ENCODE measurements at places on chromosomes 4 and X. TPM values are rescaled to one million over a fixed set of nuclear protein-coding genes. Genes with fewer than 3 reads are reported as not detected.

DNA sequence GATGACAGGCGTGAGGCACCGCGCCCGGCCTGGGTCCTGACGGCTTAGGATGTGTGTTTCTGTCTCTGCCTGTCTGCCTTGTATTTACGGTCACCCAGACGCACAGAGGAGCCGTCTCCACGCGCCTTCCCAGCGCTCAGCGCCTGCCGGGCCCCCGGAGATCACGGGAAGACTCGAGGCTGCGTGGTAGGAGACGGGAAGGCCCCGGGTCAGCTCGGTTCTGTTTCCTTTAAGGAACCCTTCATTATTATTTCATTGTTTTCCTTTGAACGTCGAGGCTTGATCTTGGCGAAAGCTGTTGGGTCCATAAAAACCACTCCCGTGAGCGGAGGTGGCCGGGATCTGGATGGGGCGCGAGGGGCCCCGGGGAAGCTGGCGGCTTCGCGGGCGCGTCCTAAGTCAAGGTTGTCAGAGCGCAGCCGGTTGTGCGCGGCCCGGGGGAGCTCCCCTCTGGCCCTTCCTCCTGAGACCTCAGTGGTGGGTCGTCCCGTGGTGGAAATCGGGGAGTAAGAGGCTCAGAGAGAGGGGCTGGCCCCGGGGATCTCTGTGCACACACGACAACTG lies 1.3 kb downstream of the SHOX start:
- DNase-seq, result no peak

- no peak for DNase-seq
Observed at GRCh38 chr4:147793569-147794313, 61.9 kb downstream of the ARHGAP10 start.

- DNase-seq, result no peak
Observed at GRCh38 chrX:15873566-15873965, 19.0 kb upstream of the AP1S2 start.

ARX gene
- not detected for total RNA-seq

RP2 gene
- 7.2 TPM for total RNA-seq

SCML2 gene
- total RNA-seq, result 0.22 TPM

Measured in CD4-positive, CD25-positive, alpha-beta regulatory T cell (primary cell).